IPS DF 19.7 (cell line): ENCODE measurements at places on chromosomes 16 and 17.

DNA sequence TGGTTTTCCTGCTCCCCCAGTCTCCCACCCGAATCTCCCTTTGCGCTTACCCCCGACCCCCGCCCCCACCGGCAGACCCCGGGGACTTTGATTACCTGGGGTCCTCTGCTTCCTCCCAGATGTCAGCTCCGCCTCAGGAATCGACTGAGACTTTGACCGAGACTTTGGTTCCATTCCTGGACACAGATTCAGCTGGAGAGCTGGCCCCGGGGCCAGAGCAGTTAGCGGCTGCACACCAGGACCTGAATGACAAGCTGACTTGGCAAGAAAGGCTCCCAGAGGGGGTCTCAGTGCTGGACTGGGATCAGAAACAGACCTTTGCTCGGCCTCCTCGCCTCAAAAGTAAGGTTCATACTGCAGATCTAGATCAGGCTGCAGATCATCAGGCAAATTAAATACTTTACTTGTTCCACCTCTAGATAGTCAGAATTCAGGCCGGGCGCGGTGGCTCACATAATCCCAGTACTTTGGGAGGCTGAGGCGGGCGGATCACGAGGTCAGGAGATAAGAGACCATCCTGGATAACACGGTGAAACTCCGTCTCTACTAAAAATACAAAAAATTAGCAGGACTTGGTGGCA, 60.3 kb upstream of the FBXO47 start:
- no peak for DNase-seq

DNA sequence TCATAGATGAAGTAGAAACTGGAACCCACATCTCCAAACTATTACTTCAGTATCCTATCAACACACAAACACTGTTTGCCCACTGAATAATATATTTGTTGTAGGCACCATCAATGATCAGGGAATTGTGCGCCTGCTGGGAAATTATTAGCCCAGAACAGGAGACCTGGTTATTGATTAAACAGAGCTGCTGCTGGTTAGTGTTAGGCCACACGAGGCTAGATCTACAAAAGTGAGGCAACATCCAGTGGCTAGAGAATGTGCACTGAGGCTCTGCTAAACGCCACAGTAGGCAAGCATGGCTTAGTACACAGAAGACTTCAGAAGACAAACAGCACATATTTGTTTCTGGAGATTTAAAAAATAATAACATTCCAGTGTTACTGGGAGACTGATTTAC, 11.0 kb downstream of the ABHD15 start:
- no peak for DNase-seq

GRCh38 chr16:66616169-66616568, 11.7 kb downstream of the CMTM3 start:
- DNase-seq = no peak

- no peak for DNase-seq
Observed at GRCh38 chr17:45318561-45319230, 1.9 kb upstream of the MAP3K14 start.

DNA sequence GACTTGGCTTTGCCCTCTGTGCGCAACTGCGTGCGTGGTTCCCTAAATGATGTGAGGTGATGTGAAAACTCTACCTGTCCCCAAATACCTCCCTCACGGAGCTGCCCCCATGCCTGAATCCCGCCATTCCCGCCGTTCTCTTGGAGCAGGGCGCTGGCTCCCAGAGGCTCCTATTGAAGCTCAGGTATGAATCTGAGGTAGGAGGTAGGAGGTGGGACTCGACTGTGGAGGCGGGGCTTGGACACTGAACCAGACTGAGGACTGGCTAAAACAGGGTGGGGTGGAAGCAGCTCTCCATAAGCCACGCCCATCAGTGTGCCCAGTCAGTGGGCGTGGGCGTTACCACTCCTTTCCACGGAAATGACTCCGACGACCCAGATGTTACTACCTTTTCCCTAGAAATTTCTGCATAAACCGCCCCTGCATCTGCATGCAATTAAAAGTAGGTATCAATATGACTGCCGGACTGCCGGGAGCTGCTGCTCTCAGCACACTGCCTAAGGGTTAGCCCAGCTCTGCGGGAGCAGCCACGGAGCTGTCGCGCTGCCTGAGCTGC, 41.0 kb downstream of the FOXL1 start:
- DNase-seq = no peak

- no peak for DNase-seq
Observed at GRCh38 chr16:87823181-87823929, 46.0 kb downstream of the SLC7A5 start.

DNA sequence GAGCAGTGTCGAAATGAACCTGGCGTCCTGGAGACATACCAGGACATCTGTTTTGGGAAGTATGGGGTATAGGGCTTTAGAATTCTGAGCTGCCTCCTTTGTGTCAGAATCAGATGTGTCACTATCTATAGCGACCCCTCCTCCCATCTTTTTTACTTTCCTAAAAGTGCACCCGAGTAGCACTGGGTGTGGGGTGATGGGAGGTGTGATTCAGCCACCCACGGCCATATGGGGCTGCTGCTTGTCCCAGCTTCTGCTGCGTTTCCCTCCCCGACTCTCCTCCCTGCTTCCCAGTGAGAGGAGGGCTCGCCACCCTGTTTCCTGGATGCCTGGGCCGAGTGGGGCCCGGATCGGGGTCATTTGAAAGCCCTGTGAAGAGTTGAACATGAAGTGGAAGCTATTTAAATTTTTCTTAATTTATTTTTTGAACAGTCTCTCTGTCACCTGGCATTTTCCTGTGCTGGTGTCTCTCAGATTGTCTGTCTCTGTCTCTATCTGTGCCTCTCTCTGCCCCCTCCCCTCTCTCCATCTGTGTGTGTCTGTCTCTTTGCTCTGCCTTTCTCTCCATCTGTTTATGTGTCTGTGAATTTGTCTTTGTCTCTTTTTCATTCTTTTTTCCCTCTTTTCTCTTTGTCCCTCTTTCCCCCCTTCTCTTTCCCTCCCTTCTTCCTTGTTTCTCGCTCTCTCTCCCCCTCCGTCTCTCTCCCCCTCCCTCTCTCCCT, 638.8 kb upstream of the EEF2KMT start:
- DNase-seq = no peak

DNA sequence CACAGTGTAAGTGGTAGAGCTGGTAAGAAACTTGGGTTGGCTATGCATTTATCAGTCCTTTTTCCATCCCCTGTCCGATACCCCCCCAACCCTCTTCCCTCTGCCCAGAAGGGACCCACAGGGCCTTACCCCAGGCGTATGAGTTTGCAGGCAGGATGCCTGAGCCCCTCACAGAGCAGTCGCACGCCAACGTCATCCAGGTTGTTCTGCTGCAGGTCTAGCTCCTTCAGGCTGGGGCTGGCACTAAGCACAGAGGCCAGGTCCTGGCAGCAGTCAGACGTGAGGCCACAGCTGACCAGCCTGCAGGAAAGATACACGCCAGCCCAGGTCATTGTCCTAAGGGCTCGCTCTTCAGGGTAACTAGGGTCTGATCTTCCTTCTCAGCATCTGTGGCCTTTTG, 45.0 kb downstream of the NLRP1 start:
- DNase-seq = no peak

DNA sequence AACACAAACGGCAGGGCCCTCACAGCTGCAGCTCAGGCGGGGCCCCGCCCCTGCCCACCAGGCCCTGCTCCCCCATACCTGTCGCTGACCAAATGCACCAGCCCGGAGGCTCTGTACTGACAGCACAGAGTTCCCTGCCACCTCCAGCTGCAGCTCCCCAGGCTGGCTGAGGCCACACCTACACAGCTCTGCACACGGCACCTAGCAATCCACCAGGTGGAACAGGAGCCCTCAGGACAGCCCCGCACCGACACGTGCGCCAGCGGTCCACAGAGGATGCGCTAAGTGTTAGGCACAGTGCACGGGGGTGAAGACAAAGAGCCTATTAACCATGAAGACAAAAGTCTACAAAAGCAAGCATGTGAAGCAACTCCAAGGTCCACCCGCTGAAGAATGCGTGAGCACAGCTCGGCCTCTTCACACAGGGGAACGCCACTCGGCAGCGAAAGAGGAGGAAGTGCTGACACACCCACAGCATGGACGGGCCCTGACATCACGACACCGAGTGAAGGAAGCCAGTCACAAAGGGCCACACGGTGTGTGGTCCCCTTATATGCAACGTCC, 5.4 kb downstream of the ZCCHC14 start:
- peak; percentile 57 for DNase-seq

GRCh38 chr17:17375841-17376240, 72.7 kb downstream of the NT5M start:
- DNase-seq = no peak

GRCh38 chr16:66205287-66206231, 160.9 kb upstream of the CDH5 start:
- no peak for DNase-seq
